NCI-H1694 (cell line): ENCODE measurements at places on chromosomes 7 and 10.

- no peak for DNase-seq
Measured at GRCh38 chr7:55129541-55130394, 111.0 kb downstream of the EGFR start.

DNA sequence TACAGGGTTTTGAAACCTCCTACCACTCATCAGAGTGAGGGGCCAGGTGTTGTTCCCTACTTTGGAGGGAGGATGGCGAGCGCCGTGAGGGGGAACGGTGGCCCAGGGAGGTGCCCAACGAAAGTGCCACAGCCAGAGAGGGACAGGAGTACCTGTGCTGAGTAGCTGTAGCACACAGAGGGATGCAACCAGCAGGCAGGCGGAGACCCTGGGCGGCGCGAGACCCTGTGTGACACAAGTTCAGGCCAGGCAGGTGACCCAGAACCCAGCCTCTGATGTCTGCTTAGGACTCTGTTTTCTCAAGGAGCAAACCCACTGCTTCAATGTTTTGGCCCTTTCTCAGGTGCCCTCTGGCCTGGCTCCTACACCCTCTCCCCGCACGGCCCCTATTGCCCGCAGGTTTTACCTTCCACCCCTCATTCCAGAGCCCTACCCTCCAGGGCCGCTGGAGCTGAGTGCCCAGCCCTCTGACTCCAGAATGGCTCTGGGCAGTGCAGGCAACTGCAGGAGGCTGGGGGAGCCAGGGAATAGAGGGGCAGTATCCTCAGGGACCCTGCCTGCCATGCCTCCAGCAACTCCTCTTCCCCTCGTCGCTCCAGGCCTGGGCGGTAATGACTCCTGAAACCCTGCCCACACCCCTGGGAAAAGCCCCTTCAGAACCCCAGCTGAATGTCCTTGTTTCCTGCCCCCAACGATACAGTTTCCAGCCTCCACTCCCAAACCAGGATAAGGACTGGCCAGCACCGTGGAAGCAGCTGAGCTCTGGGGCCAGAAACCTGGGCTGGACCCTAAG is 164.1 kb upstream of the RHEB start:
- DNase-seq: no peak

DNA sequence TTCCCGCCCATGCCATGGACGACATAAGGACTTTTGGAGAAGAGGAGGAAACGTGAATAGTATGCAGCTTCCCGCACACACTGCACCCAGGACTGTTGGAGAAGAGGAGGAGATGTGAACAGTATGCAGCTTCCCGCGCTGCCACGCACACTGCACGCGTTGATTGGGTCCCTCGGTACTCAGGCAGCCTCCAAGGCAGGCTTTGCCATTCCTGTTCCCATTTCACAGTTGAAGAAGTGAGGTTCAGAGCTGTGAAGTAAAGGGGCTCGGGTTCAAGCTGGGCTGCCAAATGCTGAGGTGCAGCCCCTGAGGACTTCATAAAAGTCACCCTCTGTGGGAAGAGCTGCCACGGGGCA is 147.9 kb upstream of the FAM20C start:
- no peak for DNase-seq

GRCh38 chr7:42144604-42145003 is 92.4 kb downstream of the GLI3 start:
- DNase-seq: no peak

GRCh38 chr7:121235201-121235600 is 93.6 kb upstream of the WNT16 start:
- DNase-seq: no peak

DNA sequence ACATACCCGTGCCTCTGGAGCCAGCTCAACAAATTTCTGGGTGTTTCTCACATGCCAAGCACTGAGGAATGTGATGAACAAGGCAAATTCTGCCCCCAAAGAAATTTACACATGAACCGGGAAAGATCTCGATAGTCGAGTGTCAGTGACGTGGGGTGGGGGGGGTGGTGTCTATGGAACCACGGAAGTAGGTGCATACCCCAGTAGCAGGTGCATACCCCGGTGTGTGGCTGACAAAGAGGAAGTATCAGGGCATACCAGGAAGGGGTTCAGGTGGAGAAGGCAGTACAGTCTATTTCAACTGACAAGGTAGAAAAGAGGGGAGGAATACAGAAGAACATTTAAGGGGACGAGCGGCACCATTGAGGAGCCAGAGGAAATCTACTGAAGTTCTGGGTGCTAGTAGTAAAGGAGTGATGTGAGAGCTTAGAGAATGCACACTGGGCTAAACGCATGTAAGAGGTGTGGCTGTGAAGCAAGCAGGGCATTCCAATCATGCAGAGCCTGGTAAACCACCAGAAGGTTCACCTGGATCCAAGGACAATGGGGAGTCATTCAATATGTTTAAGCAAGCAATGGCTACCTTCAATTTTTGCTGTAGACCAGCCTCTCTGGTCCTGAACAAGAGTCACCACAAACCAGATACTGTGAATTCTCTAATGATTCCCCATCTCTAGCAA is 6.2 kb downstream of the CCDC6 start:
- DNase-seq: no peak

DNA sequence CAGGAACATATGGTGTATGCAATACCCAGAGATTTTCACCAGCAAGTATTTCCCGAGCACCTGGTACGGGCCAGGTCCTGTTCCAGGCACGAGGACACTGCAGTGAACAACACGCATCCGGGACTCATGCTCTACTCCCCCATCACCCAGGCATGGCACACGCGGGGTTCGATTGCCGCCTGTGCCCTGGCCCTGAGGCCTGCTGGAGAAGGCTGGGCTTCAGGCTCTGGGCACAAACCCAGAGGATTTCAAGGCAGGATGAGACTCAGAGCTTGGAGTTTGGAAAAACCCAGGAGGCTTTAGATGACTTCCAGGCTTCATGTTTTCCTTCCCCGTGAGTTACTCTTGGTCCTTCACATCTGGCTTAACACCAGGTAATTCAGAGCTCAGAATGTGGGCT is 143.5 kb downstream of the NEURL1 start:
- DNase-seq: no peak

DNA sequence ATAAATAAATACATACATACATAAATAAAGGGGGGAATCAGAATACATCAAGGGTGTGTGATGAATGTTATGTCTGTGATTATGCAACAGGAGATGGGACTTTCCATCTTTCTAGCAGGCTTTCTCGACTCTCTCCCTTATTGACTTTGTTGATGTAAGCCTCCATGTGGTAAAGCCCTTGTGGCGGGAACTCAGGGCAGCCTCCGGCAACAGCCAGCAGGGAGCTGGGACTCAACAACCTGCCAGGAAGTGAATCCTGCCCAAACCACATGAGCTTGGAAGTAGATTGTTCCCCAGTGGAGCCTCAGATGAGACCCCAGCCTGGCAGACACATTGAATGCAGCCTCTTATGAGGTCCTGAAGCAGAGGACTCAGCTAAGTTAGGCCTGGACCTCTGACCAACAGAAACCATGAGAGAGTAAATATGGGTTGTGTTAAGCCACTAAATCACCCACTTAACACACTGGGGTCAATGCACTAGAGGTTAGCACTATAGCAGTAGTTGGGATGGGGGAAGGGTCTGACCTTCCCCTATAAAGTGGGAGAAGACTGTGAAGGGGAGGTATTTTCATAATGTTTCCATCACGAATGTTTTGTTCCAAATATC is 104.0 kb downstream of the JCAD start:
- DNase-seq: no peak

DNA sequence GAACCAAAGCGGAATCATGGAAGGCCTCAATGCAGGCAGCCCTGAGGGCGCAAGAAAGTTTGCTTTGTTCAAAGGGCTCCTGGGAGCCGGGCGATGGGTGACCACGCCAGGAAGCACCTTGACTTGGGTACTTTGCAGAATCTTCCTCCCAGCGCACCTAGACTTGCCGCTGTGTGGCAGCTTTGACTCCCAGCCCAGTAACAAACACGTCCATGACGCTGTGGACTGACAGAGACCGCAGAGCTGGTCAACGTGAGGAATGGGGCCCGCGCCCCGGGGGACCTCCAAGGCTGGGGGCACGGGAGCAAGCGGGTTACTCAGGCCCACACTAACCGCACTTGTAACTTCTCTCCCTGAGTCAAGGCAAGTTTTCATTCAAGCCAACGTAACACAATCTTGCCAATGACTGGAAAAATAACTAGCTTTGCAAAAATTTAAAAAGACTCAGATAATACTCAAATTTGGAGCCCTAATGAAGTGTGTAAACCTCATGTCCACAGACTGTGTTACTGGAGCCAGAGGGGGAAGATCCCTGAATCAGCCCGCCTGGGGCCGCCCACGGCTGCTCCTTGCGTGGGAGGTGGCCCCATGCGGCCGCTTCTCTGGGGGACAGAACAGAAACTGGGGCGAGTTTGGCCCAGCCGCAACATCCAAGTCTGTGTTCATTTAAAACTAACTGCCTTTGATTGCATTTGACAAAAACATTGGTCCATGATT is 130.8 kb downstream of the DNAJB6 start:
- DNase-seq: no peak

- DNase-seq: no peak
Measured at GRCh38 chr10:47409171-47409865, 25.2 kb upstream of the ZNF488 start.

DNA sequence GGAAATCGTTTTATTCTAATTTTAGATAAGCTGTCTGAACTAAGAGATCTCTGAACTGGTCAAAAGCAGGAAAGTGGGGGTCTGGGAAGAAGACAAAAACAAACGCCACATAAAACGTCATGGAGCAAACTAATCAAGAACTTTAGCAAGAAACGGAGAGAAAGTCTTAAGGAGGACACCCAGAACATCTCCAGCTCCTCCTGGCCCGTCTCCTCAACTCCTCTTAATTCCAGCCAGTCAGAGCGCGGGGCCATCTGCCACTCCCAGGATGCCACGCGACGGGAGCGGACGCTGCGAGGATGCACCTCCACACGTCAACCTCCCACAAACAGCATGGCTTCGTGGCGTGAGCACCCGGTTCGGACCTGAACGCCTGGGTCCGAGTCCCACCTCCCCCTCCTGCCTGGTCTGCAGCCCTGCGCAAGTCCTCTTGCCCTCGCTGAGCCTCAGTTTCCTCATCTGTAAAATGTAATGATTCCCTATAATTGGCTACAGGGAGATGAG is 598 bp downstream of the MMS19 start:
- peak; percentile 30 for DNase-seq

- DNase-seq: no peak
Measured at GRCh38 chr10:22832851-22833250, 95.0 kb upstream of the ARMC3 start.

- DNase-seq: no peak
Measured at GRCh38 chr10:70354556-70354955, 27.9 kb downstream of the LRRC20 start.

GRCh38 chr10:12409161-12409560 is 59.8 kb downstream of the CAMK1D start:
- DNase-seq: no peak

DNA sequence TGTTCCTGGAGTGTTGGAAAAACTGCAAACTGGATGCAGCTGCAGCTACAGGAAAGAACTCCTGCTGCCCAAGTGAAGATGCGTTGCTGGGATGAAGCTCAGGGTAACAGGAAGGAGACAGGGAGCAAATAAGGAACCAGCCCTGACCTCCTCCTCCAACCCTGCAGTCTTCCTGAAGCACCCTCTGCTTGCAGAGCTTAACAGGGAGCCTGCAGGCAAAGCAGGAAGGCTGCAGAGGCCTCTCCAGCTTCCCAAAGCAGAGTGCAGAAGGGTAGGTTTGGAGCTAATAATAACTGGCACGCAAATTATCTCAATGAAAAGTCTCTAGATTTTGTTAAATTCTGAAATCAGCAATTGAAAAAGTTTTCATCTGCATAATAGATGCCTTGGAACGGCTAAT is 92.5 kb downstream of the SORCS1 start:
- no peak for DNase-seq

DNA sequence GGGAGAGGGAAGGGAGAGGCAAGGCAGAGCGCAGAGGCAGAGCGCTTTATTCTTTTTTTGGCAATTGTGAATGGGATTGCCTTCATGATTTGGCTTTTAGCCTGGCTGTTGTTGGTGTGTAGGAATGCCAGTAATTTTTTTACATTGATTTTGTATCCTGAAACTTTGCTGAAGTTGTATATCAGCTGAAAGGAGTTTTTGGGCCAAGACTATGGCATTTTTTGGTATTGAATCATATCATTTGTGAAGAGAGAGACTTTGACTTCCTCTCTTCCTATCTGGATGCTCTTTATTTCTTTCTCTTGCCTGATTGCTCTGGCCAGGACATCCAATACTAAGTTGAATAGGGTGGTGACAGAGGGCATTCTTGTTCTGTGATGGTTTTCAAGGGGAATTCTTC is 291.3 kb downstream of the REEP3 start:
- no peak for DNase-seq

DNA sequence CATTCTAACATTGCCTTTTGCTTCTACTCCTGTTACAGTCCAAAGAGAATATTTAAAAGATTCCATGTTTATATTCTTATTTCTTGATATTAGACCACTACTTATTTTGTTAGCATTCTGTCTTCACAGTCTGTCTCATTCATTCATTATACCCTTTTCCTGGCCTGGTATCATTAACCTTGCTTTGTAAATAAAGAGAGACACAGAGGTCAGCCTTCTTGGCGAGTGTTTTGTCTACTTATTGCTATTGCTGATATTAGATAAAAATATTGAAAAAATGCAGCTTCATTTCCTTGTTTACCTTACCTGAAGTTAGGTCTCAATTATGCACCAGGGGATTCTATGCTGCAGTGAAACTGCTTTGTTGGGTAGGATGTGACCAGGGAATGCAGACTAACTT is 179.2 kb downstream of the NXPH1 start:
- DNase-seq: no peak

DNA sequence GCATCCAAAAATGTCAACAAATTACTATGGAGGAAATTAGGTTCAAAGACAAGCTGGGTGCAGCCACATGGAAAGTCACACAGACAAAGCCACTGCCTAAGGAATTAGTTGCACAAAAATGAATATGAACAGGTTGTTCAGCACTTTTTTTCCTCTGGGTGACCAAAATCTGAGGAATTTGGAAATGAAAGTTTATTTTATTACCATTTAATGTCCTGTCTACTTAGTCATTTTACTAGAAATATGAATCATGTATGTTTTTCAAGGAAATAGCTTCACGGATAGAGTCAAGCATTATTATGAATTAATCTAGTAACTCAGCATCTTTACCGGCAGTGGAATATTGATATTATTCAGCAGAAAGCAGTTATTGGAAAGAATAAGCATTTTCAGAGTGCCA is 106.3 kb downstream of the ANK3 start:
- DNase-seq: no peak

DNA sequence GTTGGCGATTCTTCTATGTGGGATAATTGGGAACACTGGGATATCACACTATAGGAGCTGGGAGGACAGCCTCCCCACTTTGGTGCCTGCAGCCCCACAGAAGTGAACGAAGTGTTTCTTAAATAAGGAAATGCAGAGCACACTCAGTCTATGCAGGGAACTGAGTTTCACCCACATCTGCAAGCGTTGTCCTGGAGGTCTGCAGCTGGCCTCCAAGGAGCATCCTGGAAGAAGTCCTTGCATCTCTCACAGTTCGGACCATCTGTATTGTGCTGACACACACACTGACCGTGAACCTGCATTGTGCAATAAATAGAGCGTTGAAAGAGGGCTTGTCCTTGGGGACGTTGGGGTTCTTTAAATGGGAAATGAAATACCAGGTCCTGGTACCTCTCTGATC is 25.8 kb downstream of the LAMB4 start:
- DNase-seq: no peak
